HT1080 (cell line): ENCODE measurements at places on chromosomes 4 and X. TPM values are rescaled to one million over a fixed set of nuclear protein-coding genes. Genes with fewer than 3 reads are reported as not detected.

The RELL1 gene
- 36.5 and 50.6 TPM in 2 replicates for total RNA-seq

The PPP1R2C gene
- not detected in 2 replicates for total RNA-seq

The NLRP2B gene
- total RNA-seq: not detected in 2 replicates

The DSPP gene
- total RNA-seq: not detected in 2 replicates

The HTN3 gene
- 0.80 and 1.1 TPM in 2 replicates for total RNA-seq

DNA sequence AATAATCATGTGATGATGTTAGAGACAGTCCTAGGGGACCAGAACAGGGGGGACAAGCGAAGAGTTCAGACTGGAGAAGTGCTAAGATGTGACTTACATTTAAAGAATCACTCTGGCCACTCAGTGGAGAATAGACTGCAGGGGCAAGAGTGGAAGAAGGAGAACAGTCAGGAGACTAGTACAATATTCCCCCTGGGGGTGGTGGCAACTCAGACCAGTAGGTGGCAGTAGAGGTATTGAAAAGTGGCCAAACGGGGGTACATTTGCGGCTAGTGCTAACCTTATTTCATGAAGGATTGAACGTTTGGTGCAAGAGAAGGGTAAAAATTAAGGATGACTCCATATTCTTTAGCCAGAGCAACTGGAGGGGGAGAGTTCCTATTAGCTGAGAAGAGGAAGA lies 2.7 kb upstream of the BMX start:
- peak; percentile 61 for DNase-seq

DNA sequence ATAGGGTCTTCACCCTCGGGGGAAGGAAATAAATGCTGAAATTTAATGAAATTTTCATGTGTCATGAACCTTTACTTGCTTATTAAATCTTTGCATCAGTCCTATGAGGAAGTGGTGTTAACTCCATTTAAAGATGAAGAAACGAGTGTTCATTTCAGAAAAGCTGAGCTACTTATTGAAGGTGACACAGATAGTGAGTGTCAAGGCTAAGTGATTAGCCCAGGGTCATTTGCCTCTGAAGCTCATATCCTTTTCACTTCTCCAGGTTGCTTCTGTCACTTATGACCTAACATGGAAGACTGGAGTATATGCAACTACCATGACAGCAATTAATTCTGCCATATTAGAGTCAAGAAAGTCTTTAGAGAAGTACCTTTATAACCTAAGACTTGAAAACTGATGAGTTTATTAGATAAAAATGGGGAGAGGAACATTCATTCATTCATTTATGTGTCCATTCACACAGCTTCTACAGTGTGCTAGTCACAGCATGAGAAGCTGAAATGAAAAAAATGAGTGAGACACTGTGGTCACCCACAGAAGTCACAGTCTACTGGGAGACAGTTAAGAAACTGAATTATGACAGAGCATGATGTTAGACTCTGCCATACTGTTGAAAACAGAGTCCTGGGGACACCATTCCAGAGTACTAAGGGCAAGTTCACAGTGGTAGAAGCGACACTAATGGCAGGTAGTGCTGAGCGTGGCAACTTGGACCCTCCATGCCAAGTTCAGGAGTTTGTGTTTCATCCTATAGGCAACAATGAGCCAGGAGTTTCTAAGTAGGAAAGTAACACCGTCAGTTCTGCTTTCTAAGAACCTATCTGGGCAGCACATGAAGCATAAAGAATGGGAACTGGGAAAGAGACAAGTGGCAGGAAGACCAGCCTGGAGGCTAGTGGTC lies 21.3 kb downstream of the ALPK1 start:
- DNase-seq: no peak

DNA sequence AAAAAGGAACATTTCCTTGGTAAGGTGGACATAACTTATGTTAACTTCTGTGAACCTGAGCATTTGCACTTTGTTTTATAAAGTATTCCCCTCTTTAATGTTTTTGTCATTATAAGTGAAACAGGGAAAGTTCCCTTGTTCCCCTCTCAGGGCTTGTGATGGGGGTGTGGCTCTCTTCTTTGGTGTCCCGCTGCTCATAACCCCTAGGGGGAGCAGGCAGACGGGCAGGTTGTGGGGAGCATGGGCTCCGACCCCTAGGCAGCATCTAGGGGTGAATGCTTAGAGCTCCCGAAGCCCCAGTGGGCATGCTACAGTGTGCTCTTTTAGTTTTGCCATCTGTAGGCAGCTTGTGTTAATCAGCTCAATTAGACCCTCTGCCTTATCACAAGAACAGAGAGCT lies 200.4 kb downstream of the DACH2 start:
- DNase-seq: no peak

DNA sequence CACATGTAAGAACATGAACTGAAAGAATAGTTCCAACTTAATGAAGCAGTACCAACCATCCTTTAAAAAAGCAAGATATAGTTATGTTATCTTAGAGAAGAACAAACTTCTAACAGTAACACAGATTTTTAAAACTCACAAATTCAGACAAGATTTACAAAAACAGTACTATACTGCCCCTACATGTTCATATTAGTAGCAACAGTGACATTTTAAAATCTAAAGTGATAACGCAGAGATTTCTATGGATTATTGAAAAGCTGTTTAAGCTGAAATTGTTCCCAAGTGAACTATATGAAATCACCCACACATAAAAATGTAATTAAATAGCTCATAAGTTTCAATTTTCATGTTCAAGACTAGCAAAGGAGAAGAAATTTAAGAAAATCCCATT lies 166.0 kb downstream of the FBXW7 start:
- no peak for DNase-seq

GRCh38 chr4:174244441-174244840 lies 39.0 kb downstream of the FBXO8 start:
- DNase-seq: peak; percentile 50

DNA sequence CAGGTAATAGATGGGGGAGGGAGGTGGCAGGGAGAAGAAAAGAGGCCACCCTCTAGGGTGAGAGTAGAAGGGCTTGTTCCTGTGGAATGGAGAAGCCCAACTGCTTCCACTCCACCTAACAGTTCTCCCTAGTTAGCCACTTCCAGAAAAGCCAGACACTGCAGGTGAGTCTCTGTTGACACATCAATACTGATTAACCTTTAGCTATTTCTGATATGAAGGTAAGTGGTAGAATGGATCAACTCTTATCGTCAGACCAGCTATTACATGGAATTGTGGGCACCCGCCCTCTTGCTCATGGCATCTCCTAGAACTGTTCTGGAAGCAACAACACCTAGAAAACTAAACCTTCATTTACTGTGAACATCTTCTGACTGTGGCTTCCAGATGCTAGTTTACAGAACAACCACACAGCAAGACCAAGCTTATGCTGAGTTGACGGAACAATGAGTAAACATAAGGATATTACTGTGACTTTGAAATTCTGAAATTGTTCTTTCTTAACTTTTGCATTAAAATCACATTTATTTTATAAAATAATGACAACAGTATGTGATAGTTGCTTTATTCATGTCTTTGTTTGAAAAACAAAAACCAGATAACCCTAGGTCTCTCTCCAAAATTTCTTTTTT lies 44.7 kb downstream of the ANXA3 start:
- no peak for DNase-seq

DNA sequence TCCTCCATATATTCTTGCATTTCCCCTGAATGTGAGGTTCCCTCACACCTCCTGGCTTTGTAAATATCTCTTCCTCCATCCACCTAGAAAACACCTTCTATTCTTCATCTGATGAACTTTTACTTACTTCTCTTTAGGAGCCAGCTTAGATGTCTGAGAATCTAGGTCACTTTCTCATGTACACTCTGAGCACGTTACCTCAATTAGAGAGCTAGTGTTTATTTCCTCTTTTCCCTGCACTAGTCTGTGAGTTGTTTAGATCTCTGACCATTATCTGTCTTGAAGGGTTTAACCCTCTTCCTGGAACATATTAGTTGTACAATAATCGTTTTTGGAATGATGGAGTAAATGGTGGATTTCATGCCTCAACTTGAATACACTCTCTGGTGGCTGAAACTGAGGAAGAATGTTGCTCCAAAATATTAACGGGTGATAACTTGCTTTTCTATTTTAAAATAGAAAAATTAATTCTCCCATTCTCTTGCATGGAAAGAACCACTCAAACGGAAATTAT lies 8.5 kb upstream of the NEIL3 start:
- no peak for DNase-seq

DNA sequence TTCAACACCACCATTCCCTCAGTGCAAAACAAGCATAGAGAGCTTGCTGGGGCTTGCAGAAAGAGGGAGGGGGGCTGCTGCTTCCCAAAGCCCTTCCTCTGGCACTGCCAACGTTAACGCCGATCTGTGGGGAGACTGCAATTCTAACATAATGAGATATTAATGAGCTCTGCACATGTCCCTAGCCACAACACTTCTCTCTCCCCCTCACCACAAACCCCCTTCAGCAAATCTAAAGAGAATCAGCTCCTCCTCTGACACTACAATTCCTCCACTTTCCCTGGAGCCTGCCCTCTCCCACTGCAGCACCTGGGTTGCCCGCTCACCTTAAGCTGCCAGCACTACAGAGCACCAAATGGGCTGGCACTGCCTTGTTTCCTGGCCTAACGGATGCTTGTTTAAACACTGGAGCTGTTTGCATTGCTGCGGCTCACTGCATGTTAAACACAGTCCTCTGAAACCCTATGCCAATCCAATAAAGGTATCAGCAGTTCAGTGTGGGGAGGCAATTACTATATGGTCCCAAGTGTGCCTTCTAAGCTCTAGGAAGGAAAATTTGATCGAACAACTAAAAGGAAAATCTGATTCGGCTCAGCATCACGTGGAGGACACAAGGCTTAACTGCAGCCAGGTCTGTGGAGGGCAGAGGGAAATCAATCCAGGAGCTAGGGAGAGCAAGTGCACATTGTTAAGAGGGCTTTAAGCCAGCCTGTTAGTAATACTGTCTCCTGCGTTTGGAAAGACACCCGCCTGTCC lies 232.4 kb downstream of the MAML3 start:
- no peak for DNase-seq

DNA sequence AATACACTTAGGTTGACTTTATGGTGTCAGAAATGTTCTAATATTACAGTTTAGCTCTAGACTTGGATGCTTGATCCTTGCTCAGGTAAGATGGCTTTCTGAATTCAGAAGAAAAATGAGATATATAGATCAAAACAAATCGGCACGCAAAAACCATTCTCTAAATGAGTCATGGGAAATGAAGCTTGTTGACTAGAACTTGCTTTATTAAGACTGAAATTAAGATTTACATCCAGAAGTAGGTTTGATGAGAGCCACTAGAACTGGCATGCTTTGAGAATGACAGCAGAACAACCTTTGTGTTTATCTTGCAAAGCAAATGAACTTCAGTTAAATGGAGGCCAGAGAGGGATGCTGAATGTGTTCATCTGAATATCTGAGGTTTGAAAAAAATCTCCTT lies 304.9 kb upstream of the KLF3 start:
- no peak for DNase-seq

GRCh38 chrX:33205321-33205720 lies 6.0 kb downstream of the DMD start:
- no peak for DNase-seq

- DNase-seq: no peak
Measured at GRCh38 chr4:55409468-55410171, 13.9 kb downstream of the TMEM165 start.

GRCh38 chr4:686413-687040 lies 2.4 kb downstream of the SLC49A3 start:
- DNase-seq: no peak
